ENCODE measurements at places on chromosomes 11 and 22. TPM values are rescaled to one million over a fixed set of nuclear protein-coding genes. Genes with fewer than 3 reads are reported as not detected.

Gene APLNR
- 84.9 TPM for total RNA-seq

Gene BLID
- total RNA-seq, result not detected

Gene TEX54
- total RNA-seq, result not detected

Gene SEC14L6
- not detected for total RNA-seq

Gene MMP11
- total RNA-seq, result 2.1 TPM

Gene LRRC74B
- total RNA-seq, result not detected

Gene THY1
- 10.6 TPM for total RNA-seq

Gene MYEOV
- 0.36 TPM for total RNA-seq

Gene TMEM121B
- total RNA-seq, result 1.4 TPM

Gene NXPE1
- total RNA-seq, result not detected
